ENCODE measurements at places on chromosomes 4 and X.

DNA sequence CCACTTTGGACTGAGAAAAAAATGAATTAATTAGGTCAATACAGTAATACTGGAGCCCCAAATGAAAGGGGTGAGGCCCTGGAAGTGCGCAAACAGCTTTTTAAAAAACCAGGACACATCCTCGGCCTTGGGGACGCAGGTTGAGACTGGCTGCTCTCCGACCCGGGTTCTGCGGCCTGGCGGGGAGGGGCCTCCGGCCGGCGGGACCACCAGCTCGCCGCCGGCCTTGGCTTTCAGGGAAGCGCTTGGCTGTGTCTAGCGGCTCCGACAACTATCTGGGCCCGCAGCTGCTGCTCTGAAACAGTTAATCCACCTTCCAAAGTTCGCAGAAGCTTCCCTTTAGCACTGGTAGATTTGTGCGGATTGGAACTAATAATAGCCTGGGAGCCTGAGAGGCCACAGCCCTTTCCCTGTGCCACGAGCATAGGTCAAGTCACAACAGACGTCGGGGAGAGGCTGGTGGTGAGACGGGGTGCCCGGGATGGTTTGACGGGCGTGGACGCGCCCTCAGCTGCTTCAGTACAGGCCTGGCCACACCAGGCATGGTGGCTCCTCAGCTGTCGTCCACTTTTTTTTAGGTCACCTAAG, 1.1 kb upstream of the SEL1L3 start:
- DNase-seq = no peak

- no peak for DNase-seq
These were observed 647.0 kb downstream of the TRAM1L1 start for GRCh38 chr4:116438417-116438816.

GRCh38 chr4:73250642-73251041, 8.0 kb downstream of the ANKRD17 start:
- DNase-seq = no peak

DNA sequence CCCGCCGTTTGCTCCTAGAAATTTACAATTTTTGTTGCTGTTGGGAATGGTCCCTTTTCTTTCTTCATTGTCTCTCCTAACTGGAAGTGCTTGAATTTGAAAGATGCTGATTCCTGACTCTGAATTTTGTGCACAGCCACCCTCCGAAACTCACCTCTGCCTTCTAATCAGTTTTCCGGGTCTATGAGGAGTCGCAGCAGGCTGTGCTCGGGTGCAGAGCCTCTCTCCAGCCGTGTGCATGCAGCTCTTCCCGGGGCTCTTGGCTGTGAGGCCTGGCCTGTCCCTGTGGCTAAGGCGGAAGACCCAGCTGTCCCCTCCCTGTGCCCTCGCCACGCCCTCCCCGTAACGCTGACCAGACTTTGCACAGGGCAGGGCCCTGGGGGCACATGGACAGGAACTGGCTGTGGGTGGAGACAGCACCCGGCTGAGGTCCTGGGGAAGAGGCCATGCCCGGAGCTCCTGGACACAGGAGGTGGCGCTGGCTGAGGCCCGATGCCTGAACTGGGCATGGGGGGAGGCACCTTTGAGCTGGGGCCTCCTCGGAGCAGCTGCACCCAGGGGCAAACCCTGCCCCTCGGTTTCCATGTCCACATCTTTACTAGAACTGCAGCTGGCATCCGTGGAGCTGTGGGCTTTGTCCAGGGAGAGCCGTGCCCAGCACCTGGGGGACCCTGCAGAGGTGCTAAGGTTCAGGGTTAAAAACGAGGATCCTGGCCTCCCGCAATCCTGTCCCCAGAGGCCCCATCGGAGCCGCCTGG, 32.6 kb upstream of the SPON2 start:
- no peak for DNase-seq

GRCh38 chrX:38861489-38861888, 60.2 kb downstream of the MID1IP1 start:
- DNase-seq = no peak

DNA sequence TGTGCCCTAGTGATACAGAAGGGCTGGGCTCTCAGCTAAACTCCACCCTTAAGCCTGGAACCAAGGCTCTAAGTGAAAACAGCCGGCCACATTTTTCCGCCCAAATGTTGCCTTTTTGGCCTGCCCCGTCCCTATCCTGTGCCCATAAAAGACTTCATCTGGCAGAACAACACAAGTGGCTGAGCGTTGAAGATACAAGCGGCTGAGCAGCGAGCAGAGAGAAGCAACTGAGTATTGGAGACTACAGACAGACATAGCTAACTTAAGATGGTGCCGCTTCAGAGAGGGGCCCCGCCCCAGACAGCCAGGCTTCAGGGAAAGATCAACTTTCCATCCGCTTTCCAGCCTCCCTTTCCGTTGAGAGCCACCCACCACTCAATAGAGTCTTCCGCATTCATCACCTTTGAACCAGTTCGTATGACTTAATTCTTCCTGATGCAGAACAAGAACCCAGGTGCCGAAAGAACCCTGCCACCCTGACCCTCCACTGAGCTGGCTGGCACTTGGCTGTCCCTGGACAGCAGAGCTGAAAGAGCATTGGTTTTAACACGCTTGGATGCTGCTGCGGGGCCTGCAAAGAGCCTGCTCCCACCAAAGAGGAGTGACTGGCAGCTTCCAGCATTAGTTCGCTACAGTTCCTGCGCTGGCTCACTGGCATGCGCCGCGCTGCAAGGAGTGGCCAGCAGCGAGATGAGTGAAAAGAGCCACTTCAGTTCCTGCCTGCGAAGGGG, 853.2 kb upstream of the INTU start:
- no peak for DNase-seq
